SK-MEL-5 (cell line): ENCODE measurements at places on chromosomes 16 and 17. TPM values are rescaled to one million over a fixed set of nuclear protein-coding genes. Genes with fewer than 3 reads are reported as not detected.

DNA sequence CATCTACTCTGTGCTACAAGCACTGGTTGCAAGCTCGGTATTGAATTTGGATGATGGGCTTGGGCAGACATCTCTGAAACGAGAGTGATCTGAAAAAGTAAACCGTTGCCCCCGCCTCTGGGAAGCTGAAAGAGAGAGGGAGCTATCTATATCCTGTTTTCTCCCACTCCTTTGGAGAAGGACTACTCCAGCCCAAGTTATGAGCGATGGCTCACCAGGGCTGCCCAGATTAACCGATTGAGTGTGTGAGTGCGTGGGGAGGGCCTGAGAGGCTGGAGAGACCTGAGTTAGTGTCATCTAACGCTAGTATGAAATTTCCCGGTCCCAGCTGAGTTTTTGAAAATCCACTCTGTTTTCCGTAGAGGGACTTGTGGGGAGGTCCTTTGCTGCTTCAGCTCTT lies 11.5 kb downstream of the MGAT5B start:
- DNase-seq, result no peak

- DNase-seq, result no peak
Observed at GRCh38 chr17:39765175-39765574, 27.4 kb downstream of the GRB7 start.

DNA sequence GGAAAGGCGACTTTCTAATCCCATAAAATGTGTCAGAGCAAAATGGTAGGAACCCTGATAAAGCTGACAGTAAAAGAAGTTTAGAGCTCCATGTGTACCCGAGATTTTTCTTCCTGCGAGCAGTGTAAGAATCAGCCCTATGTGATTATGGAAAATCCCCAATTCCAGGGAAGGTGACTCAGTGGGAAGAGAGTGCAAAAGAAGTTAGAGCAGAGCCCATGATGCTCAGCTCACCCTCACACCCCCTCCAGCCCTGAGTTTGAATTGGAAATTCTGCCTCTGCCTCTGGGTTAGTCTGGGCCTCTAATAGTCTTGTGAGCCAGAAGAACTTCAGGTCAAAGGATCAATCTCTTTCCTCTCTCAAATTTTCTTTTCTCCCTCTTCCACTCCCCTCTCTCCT lies 12.5 kb downstream of the C17orf78 start:
- DNase-seq, result no peak

- DNase-seq, result no peak
Observed at GRCh38 chr17:37750768-37751475, 6.1 kb upstream of the HNF1B start.

GRCh38 chr17:34182036-34182803 lies 72.9 kb upstream of the CCL2 start:
- no peak for DNase-seq

DNA sequence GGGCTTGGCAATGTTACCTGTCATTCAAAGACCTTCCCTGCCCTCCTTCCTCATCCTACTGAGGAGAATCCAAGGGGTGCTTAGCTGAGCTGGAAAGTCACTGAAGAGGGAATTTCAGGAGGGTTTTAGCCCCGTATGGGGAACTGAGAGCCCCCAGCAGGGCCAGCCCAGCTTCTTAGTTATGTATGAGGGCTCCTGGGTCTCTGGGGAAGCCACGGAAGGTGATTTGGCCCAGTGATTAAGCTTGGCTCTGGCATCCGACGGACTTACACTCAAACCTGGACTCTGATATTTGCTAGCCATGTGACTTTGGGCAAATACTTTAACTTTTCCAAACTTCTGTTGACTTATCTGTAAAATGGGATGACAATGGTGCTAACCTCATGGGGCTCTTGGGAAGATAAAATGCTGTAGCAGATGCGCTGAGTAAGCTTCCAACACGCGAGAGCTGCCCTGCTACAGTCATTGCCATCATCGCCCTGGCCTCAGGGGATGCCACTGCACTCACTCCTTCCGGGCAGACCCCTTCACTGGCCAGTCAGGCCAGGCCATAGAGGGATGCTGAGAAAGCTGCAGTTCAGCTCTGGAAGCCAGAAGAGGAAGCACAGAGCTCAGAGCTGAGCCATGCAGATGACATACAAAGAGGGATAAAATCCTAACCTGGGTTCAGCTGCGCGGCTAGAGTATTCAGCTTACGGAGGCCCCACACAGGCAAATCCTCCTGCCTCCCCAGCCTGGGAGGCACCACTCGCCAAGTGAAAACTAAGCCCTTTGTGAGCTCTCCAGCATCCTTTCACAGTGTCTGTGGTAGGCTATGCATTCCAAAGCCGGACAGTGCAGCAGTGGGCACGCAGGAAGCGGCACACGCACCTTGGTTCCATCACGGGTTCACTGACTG lies 44.9 kb upstream of the PIK3R6 start:
- no peak for DNase-seq

GRCh38 chr16:81148277-81148676 lies 52.1 kb upstream of the GCSH start:
- DNase-seq, result no peak

GRCh38 chr17:60720763-60721531 lies 43.3 kb downstream of the BCAS3 start:
- peak; percentile 86 for DNase-seq

The MYH8 gene
- total RNA-seq, result not detected in 2 replicates

The HEATR9 gene
- not detected in 2 replicates for total RNA-seq

The PERCC1 gene
- not detected in 2 replicates for total RNA-seq
